Stimulated activated naive B cell treated with anti-CD40 and anti-IgM and Interleukin-4, amounts not matched to agents 10 μg/mL and 1 μg/mL and 100 μg/mL, for 72 hours (primary cell): ENCODE measurements at places on chromosomes 7 and 10.

- no peak for DNase-seq
Observed at GRCh38 chr10:124995605-124996004, 53.7 kb downstream of the ZRANB1 start.

DNA sequence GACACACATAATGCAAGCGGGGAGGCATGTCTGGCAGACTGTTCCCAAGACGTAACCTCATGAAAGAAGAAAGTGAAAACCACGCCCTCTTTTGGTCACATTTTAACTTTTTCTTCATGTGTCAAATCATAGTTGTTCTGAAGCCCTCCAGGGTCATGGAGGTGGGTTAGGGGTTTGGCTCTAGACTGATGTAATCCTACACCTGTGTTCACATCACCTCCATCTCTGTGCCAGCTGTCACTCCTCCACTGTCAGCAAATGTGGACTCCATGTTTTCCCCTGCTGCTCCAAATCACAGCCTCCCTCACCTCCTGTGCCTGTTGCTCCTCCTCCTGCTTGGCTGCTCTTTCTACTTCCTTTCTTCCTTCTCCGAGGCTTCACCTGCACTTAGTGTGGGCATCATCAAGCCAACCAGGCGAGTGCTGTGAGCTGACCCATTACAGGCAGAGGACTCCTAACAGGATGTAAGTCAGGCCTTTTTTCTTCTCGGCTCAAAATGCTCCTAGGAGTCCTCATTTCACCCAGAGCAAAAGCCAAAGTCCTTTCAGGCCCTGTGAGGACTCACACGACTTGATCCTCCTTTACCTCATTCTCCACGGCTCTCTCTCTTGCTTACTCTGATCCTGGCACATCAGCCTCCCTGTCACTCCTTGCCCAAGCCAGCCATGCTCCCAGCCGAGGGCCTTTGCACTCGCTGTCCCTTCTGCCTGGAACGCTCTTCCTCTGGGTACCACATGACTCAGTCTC, 66.4 kb upstream of the IFRD1 start:
- no peak for DNase-seq

DNA sequence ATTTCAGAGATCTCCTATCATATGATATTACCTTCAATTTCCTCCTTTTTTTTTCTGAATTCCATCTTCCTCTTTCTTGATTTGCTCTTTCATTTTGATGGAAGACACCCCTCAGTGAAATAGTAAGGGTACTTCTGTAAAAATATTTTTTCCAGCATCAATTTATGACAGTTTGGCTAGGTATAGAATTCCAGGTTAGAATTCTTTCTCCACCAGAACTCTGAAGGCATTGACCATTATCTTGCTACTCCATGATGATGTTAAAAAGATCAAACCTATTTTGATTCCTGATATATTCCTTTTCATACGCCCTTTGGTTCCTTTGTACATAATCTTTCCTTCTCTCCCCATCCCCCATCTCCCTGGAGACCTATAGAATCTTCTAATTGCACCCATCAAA, 48.4 kb downstream of the MTPAP start:
- DNase-seq: no peak

GRCh38 chr7:123580406-123581161, 21.0 kb upstream of the ASB15 start:
- no peak for DNase-seq

- no peak for DNase-seq
Observed at GRCh38 chr10:60292998-60293397, 96.7 kb downstream of the ANK3 start.

DNA sequence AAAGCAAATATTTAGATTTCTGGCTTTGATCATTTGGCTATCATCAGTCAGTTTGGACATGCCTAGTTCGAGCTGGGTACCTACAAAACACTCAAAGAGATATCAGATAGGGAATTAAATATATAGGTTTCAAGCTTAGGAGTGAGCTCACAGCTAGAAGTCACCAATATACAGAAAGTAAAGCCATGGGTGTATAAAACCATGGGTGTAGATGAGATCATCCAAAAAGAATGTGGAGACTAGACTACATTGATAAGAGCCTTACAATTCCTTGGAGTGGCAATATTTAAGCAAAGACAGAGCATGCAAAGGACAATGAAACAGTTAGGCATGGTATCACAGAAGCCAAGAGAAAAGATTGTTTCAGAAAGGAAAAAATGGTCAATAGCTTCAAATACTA, 7.2 kb upstream of the RALA start:
- DNase-seq: no peak

DNA sequence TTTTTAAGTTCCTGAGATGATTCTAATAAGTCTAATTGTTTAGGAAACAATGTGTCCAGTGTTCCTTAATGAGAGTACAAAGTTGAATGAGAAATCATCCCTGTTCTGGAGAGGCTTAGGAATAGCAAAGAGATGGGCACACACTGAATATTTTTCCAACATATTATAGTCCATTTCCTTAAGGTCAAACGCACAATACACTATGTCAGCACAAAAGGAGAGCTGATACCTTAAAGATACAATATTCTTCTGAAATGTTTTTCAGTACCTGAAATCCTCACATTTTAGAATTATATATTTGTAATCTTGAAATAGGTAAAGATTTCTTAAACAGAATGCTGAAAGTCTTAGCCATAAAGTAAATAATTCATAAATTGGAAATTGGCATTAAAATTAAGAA, 183.2 kb downstream of the GRM3 start:
- no peak for DNase-seq

GRCh38 chr10:99977916-99978315, 31.8 kb downstream of the DNMBP start:
- no peak for DNase-seq

DNA sequence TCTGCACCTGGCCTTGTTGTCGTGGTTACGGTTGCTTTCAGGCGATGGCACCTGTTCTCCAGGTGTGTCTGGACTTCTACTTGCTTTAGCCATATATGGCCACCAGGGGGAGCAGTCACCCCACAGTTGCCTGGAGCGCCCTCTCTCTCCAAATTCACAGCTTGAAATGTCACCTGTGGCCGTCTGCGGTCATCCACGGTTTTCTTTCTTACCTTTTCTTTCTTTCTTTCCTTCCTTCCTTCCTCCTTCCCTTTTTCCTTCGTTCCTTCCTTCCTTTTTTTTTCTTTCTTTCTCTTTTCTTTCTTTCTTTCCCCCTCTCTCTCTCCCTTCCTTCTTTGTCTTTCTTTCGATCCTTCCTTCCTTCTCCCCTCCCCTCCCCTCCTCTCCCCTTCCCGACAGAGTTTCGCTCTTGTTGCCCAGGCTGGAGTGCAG, 150.5 kb upstream of the VKORC1L1 start:
- DNase-seq: peak; percentile 35

DNA sequence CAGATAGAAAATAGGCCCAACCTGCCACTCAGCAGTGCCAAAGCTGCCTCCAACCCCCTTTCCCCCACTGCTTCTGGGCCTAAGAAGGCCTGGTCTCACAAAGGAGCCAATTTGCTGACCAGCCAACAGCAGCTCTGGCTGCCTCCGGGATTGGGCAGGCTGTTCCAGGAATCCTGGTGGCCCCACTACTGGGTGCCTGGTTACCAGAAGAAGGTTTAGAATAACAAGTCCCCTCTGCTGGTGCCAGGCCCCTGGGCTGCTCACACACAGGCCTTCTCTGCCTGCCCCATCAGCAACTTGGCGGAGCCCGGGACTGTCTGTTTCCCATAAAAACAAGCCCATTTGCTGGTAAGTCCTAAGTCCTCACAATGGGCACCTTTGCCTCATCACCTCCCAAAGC, 1.2 kb downstream of the PHKG1 start:
- DNase-seq: no peak
